ENCODE measurements at places on chromosomes 7 and 10.
A peak's percentile ranks its signal among the peaks of the same experiment; 100 is the strongest.

DNA sequence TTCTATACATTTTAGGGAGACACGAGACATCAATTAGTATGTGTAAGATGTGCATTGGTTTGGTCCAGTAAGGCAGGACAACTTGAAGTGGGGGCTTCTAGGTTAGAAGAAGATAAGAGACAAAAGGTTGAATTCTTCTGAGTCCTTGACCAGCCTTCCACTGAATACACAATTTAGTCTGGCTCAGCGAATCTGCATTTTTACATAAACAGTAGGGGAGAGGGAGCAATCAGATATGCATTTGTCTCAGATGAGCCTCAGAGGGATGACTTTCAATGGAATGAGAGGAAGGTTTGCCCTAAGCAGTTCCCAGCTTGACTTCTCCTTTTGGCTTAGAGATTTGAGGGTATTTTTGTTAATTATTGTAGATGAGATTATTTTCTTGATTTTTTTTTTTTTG, 20.0 kb upstream of the C10orf90 start:
- H3K4me1 ChIP-seq, result no peaks in the 10 kb centered on the region
- H3K27ac ChIP-seq, result no peak overlapping the region
- DNase-seq, result no peak

GRCh38 chr10:97713339-97713825, at the start of gene MARVELD1:
Gene MARVELD1 (plus strand): TSS chr10:97713730. CDS start chr10:97713877, 147 bp downstream.
- H3K27me3 ChIP-seq, result no peaks in the 10 kb centered on the region
- peak within 1 kb of the TSS; percentile 92 for H3K27ac ChIP-seq
- no peaks in the 10 kb centered on the region for H3K36me3 ChIP-seq
- peaks cover 10% of the 10 kb centered on the region for H3K4me1 ChIP-seq

DNA sequence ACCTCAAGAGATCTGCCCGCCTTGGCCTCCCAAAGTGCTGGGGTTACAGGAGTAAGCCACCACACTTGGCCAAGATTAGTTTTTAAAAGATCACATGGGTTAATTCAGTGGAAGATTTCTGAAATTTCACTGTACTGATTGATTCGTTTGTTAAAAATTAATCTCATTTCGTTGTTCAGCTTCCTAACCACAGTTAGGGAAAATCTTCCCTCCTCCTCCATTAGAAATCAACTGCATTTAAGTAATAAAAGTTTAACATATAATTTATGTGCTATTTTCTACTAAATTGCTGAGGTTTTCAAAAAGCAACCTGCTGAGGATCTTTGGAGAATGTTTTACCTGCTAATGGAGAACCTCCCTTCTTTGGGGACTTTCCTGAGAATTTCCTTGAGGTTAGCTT, 522.4 kb downstream of the GATA3 start:
- no peaks in the 10 kb centered on the region for H3K4me1 ChIP-seq
- H3K4me3 ChIP-seq, result no peak overlapping the region
- DNase-seq, result no peak
- H3K27me3 ChIP-seq, result no peaks in the 10 kb centered on the region

DNA sequence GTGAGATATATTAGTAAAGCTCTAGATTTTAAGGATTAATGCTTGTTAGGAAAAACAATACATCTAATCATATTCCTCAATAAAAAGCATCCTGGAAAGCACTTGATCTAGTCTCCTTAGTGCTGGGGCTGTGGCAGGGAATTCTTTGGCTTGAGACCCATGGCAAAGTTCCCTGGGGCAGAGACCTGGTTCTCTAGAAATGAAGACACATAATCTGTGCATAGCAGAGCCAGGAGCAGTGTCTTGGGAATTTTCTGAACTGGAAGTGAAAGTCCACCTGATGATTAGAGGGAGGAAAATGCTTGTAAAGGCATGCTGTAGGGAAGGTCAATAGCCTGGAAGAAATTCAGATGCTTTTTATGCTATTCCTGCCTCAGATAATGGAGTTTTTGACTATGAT, 247.4 kb downstream of the CDK14 start:
- no peaks in the 10 kb centered on the region for H3K27me3 ChIP-seq
- no peak for DNase-seq
- no peak overlapping the region for H3K27ac ChIP-seq
- no peak overlapping the region for H3K4me3 ChIP-seq

- DNase-seq, result no peak
- H3K27me3 ChIP-seq, result no peaks in the 10 kb centered on the region
- H3K4me3 ChIP-seq, result peak overlapping the region; percentile 85
- H3K36me3 ChIP-seq, result no peaks in the 10 kb centered on the region
- H3K27ac ChIP-seq, result peak overlapping the region; percentile 97
- peaks cover 6% of the 10 kb centered on the region for H3K4me1 ChIP-seq
Observed at GRCh38 chr10:31759124-31759798, 169.4 kb downstream of the ARHGAP12 start.

DNA sequence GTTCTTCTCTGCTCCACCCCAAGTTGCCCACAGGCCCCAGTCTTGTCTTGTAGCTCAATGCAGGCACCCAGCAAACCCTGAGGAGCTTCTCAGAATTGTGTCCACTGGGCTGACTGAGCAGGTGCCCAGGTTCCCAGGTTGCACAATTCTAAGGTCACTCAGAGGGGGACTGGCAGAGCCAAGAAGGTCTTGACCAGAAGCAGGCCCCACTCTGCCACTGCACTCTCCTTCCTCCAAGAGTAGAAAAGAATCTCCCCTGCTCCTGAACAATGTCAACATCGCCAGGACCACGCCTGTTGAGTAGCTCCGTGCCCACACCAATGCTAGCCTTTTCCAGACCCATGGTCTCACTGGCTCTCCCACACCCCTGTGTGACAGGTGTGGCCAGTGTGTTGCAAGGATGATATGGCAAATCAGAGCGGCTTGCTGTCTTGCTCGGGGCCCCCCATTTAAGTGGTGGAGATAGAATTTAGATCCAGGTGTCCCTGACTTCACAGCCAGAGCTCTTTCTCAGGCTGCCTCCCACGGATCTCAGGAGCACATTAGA, 577 bp downstream of the LRRC18 start:
- H3K36me3 ChIP-seq, result no peaks in the 10 kb centered on the region
- H3K4me3 ChIP-seq, result no peak overlapping the region
- no peak overlapping the region for H3K27ac ChIP-seq
- no peak for DNase-seq

GRCh38 chr10:77504196-77504872, 133.3 kb downstream of the KCNMA1 start:
- H3K36me3 ChIP-seq, result no peaks in the 10 kb centered on the region
- no peak overlapping the region for H3K27ac ChIP-seq
- H3K4me1 ChIP-seq, result no peaks in the 10 kb centered on the region
- DNase-seq, result no peak
- H3K27me3 ChIP-seq, result no peaks in the 10 kb centered on the region

- no peak for DNase-seq
- H3K4me1 ChIP-seq, result no peaks in the 10 kb centered on the region
- no peaks in the 10 kb centered on the region for H3K27me3 ChIP-seq
- H3K36me3 ChIP-seq, result no peaks in the 10 kb centered on the region
- H3K27ac ChIP-seq, result no peak overlapping the region
Observed at GRCh38 chr10:112880633-112881530, 69.2 kb upstream of the TCF7L2 start.

- no peak overlapping the region for H3K27ac ChIP-seq
- no peaks in the 10 kb centered on the region for H3K36me3 ChIP-seq
- H3K4me1 ChIP-seq, result no peaks in the 10 kb centered on the region
- no peak for DNase-seq
Observed at GRCh38 chr10:75449382-75450074, 18.1 kb downstream of the LRMDA start.

DNA sequence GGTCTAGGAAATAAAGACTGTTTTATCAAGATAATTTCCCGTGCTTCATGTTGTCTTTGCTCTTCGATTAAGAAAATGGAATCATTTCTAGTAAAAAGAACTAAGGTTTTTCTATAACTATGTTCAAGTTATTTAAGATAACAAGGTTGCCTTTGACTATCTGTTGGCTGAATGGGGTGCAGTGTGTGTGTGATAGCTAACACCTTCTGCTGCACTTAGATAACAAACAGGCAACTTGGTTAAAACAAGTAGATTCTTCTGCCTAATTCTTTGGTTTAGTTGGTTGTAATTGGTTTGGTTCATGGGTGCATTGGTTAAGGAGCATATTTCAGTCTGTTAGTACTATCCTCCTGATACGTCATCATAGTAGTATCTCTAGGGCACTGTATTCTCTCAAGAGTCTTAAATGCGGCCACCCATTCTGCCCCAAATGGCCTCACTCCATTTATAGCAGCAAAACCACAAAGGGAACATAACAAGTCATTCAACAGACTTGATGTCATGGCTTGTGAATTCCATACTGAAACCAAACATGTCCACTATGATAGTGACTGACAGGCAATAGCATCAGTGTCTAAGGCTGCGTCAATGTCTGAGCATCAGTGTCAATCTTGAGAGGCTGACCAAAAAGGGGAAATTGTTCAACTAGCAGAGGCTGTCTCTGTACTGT, 55.7 kb downstream of the CCDC3 start:
- no peak overlapping the region for H3K27ac ChIP-seq
- H3K27me3 ChIP-seq, result no peaks in the 10 kb centered on the region
- DNase-seq, result no peak
- H3K4me1 ChIP-seq, result no peaks in the 10 kb centered on the region

DNA sequence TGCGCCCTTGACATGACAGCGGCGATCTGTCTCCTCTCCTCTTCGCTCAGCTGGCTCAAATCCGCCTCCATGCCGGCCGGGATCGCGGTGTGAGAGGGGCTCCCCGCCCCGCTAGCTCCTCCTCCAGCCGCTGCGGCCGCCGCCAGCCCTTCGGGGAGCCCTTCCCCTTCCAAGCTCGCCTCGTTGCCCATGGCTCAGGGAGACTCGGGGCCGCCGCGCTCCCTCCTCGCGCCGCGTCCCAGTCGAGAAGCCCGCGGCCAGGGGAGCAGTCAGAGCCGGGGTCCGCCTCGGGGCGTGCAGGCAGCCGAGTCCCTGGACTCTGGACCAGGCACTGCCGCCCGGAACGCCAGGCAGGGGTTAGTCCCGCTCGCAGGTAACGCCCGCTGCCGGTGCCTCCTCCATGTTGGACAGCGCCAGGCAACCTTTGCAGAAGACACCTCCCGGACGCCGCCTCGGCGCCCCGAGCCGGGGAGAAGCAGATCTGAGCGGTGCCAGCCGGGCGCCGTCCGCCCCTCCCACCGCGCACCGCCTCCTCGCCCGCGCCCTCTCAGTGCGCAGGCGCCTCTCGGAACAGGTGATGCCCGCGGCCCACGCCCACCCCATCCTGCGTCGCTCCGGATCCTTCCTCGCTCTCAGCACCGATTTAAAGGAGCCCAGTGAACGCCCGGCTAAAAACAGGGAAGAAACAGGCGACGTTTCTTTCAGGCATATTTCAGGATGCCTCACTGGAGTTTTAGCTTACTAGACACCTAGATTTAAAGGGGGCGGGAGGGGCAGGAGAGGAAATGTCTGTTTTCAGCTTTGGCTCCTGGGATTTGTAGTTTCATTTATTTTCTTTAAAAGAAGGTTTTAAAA, at the start of gene PCLO:
TSS of gene PCLO (minus strand) at position 483 of the 855 bp plus-strand sequence. CDS start at position 191, 292 bp downstream.
- no peaks in the 10 kb centered on the region for H3K36me3 ChIP-seq
- peak; percentile 85 for DNase-seq
- peak within 1 kb of the TSS; percentile 77 for H3K27ac ChIP-seq
